ENCODE measurements at places on chromosomes 2 and 18.

GRCh38 chr2:101766871-101767739 lies 69.6 kb downstream of the MAP4K4 start:
- peak; percentile 93 for DNase-seq

DNA sequence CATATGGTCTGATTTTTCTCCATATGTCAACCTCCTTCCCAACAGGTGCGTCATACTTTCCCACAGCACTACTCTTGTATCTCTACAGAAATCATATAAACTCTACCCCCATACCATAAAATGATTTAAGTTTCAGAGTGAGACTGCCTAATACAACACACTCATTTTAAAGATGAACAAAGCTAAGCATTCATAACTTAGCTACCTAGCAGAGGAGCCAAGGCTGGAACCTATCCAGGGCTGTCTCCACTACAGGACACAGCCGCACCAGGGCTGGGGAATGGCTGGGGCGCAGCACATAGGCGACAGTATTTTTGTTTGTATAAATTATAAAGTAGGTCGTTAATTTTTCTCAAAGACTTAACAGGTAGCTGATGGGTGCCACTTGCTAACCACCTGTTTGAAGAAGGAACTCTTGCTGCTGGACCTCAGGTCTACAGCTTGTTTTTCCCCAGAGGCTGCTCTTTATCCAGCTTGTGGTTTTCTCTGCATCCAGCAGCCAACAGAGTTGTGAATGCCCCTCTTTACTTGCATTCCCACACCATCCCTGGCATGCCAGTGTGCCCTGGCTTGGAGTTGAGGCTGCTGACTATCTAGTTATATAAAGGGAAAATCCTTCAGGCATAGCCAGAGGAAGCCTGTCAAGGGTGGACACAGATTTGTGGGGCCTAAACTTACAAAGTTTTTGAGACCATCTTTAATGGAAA lies 62.0 kb downstream of the HNRNPLL start:
- no peak for DNase-seq

- peak; percentile 27 for DNase-seq
Observed at GRCh38 chr2:96306370-96306769, 1.0 kb upstream of the SNRNP200 start.

DNA sequence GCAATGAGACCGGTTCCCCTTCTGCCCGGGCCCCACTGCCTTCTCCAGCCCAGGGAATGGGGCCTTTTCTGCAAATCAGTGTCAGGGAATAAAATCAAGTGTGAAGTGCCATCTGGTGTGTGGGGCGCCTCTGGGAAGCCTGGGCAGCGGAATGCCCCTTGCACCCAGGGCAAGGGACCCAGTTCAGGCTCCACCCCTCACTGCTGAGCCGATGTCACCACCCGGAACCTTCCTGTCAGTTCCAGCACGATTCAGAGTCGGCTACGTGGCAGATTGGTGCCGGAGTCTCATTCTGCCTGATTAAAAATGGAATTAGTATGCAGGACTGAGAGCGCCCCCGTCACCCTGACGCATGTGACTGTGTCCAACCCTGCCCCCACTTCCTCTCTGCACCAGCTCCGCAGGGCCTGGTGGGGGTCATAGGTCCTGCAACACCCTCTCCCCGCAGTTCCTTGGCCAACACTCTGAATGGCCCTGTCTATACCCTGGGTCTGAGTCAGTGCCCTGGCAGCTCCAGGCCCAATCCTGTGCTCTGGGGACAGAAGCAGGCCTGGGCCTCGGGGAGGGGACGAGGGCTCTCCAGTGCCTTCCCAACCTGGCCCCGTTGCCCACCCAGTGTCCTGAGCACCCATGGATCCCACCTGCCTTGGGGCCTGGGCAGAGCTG lies 8.2 kb upstream of the ALPI start:
- DNase-seq, result no peak

- no peak for DNase-seq
Observed at GRCh38 chr2:133240491-133241223, 327.6 kb downstream of the NCKAP5 start.

DNA sequence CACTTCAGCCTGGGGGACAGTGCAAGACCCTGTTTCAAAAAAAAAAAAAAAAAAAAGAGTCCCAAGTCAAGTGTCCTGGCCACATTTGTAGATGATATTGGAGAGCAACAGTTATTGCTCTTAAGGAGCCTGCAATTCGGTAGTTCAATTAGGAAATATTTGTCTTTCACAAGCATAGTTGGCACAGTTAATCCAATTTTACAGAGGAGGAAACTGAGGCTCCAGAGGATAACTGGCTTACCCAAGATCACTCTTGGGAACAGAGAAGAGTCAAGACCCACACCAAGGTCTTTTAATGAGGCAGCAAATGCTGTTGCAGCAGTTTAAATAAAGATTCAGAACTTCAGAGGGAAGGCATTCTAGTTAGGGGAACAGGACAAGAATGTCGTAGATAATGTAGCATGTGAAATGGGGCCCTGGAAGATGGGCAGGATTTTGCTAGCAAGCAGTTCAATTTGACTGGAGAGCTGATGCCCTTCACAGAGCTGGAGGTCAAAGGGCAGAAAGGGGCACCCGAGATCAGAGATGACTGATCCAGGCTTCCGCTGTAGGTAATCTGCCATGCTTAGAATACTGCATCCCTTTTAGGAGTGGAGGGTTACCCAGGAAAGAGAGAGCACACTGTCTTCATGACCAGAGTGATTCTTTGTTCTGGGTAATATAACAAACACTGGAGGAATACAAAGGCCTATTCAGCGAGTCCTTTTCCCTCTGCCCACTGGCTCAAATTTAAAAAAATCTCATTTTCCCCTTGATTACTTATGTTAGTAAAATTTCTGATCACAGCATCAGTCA lies 3.0 kb downstream of the NPC1 start:
- no peak for DNase-seq

DNA sequence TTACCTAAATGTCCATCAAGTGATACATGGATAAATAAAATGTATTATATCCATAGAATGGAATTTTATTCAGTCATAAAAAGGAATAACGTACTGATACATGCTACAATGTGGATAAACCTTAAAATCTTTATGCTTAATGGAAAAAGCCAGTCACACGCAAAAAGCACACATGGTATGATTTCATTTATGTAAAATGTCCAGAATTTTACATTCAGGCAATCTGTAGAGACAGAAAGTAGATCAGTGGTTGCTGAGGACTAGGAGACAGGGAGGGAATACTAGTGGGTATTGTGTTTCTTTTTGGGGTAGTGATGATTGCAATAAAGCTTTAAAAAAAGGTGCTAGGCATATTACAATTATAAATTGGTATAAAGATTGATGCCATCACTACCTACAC lies 30.7 kb upstream of the CD302 start:
- DNase-seq, result no peak

- DNase-seq, result peak; percentile 6
Observed at GRCh38 chr18:26911840-26912239, 46.3 kb upstream of the AQP4 start.

DNA sequence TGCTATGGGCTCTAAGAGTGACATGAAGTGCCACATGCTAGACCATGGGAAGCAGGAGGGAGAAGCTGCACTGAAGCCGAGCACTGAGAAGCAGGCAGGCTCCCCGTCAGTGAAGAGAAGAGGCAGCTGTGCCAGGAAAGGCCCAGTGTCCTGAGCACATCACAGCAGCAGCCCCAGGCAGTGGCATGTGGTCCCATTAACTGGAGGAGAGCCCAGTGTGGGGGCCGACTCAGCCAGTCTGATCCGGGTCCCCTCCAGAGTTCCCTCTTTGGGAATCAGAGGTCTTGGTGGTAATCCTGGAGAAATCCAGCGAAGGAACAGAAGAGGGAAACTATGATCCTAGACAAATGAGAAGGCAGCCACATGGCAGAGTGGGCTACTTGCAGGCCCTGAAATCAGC lies 96.7 kb upstream of the ACAA2 start:
- no peak for DNase-seq

Data from Caki2 (cell line).